ENCODE measurements at places on chromosomes 1 and 21. TPM values are rescaled to one million over a fixed set of nuclear protein-coding genes. Genes with fewer than 3 reads are reported as not detected.

The NTRK1 gene
- total RNA-seq = not detected

The SPAG17 gene
- total RNA-seq = not detected

The COL24A1 gene
- 0.15 TPM for total RNA-seq

- no peak overlapping the region for H3K4me3 ChIP-seq
- no peaks in the 10 kb centered on the region for H3K27me3 ChIP-seq
- H3K27ac ChIP-seq = no peak overlapping the region
- DNase-seq = no peak
- no peaks in the 10 kb centered on the region for H3K36me3 ChIP-seq
Measured at GRCh38 chr21:17542371-17543011, 29.6 kb downstream of the CXADR start.

DNA sequence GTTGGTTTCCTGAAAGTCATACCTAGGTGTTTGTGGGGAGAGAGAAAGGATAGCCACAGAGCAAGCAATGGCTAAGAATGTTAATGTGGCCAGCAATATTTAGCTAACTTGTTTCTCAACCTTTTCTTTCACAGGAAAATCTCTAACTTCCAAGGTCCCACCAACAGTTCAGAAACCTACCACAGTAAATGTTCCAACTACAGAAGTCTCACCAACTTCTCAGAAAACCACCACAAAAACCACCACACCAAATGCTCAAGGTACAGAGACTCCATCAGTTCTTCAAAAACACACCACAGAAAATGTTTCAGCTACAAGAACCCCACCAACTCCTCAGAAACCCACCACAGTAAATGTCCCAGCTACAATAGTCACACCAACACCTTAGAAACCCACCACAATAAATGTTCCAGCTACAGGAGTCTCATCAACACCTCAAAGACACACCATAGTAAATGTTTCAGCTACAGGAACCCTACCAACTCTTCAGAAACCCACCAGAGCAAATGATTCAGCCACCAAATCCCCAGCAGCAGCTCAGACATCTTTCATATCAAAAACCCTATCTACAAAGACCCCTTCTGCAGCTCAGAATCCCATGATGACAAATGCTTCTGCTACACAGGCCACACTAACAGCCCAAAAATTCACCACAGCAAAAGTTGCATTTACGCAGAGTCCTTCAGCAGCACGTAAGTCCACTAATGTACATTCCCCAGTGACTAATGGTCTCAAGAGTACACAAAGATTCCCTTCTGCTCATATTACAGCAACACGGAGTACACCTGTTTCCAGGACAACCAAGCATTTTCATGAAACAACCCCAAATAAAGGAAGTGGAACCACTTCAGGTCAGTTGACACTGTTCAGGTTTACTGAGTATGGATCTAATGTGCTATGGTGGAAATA is 15.3 kb downstream of the CD55 start:
- H3K4me3 ChIP-seq = no peak overlapping the region
- no peaks in the 10 kb centered on the region for H3K27me3 ChIP-seq
- H3K27ac ChIP-seq = no peak overlapping the region
- DNase-seq = no peak
- peaks cover 50% of the 10 kb centered on the region for H3K36me3 ChIP-seq
